Sigmoid colon (tissue), 7 donors: ENCODE measurements at places on chromosomes 4 and X. TPM values are rescaled to one million over a fixed set of nuclear protein-coding genes. Genes with fewer than 3 reads are reported as not detected.
A peak's percentile ranks its signal among the peaks of the same experiment; 100 is the strongest.

- no peak for DNase-seq
- H3K4me1 ChIP-seq: no peaks in the 10 kb centered on the region
- H3K27ac ChIP-seq: no peak overlapping the region
- no peaks in the 10 kb centered on the region for H3K36me3 ChIP-seq
- H3K27me3 ChIP-seq: no peaks in the 10 kb centered on the region
Measured at GRCh38 chrX:77572322-77572721, 125.1 kb downstream of the FGF16 start.

DNA sequence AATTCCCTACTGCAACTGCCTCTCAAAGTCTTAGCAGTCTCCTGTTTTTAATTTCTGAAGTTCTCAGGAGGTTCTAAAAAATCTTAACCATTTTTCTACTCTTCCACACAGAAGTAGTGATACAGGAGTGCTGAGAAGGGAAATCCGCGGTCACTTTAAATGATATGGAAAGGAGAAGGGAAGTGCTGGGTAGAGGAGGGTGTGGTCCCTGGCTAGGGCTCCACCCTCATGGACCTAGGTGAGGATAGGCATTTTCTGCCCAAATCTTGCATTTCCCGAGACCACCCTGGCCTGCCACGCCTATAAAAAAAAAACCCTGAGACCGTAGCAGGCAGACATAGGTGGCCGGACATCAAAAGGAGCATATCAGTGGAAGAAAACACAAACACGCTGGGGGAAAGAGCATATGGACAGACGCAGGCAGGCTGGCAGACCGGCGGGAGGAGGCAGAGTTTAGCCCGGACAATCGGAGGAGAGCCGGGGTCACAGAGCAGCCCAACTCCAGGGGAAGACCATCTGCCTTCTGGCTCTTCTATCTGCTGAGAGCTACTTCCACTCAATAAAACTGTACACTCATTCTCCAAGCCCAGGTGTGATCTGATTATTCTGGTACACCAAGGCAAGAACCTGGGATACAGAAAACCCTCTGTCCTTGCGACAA is 85.7 kb downstream of the POU3F4 start:
- no peaks in the 10 kb centered on the region for H3K27me3 ChIP-seq
- H3K27ac ChIP-seq: no peak overlapping the region
- H3K4me3 ChIP-seq: no peak overlapping the region
- H3K36me3 ChIP-seq: no peaks in the 10 kb centered on the region
- no peaks in the 10 kb centered on the region for H3K4me1 ChIP-seq

DNA sequence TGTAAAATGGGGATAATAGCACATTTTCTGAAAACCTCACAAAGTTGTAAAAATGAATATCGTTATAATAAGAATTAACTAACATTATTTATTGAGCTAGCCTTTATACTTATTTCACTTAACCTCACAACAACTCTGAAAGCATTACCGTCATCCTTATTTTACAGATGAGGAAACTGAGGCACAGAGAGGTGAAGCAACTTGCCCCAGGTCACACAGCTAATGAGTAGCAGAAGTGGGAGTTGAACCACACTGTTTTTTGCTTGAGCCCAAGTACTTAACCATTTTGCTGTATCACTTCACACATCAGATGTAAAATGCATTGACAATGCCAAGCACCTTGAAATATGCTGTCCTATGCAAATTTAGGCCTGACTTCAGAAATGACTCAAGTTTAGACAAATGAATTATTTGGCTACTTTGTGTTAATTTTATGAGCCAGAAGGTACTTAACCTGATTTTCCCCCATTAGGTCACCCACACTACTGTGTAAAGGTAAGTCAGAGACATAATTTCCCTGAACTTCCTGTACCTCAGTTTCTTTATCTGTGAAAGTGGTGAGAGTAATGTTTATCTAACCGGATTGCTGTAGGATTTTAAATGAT is 23.1 kb downstream of the CD40LG start:
- no peaks in the 10 kb centered on the region for H3K4me1 ChIP-seq
- H3K27ac ChIP-seq: no peak overlapping the region
- H3K27me3 ChIP-seq: no peaks in the 10 kb centered on the region
- H3K4me3 ChIP-seq: no peak overlapping the region
- no peak for DNase-seq
- no peaks in the 10 kb centered on the region for H3K36me3 ChIP-seq

- H3K4me1 ChIP-seq: no peaks in the 10 kb centered on the region
- no peak for DNase-seq
- no peak overlapping the region for H3K4me3 ChIP-seq
- no peaks in the 10 kb centered on the region for H3K36me3 ChIP-seq
Measured at GRCh38 chr4:24496597-24496996, 87.8 kb downstream of the DHX15 start.

DNA sequence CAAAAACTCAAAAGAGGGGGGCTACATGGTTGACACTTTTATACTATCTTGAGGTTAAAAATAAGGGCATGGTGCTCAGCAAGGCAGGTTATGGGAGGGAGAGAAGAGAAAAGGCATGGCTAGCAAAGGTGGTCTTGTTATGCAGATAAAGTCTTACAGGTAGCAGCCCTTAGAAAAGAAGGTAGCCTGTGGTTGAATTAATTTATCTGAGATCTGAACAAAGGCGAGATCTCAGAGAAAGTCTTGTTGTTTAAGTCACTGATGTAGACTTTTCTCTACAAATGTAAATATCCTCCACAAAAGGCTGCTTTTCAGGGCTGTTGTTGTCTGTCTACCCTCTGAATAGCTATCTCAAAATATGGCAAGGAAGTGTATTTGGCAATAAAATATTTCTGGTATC is 1250.4 kb downstream of the PCDH18 start:
- no peaks in the 10 kb centered on the region for H3K4me1 ChIP-seq
- no peak overlapping the region for H3K4me3 ChIP-seq
- no peaks in the 10 kb centered on the region for H3K36me3 ChIP-seq
- DNase-seq: no peak
- no peaks in the 10 kb centered on the region for H3K27me3 ChIP-seq
- H3K27ac ChIP-seq: no peak overlapping the region

- no peaks in the 10 kb centered on the region for H3K36me3 ChIP-seq
- no peak overlapping the region for H3K27ac ChIP-seq
Measured at GRCh38 chr4:144294211-144294610, 153.7 kb upstream of the GYPA start.

DNA sequence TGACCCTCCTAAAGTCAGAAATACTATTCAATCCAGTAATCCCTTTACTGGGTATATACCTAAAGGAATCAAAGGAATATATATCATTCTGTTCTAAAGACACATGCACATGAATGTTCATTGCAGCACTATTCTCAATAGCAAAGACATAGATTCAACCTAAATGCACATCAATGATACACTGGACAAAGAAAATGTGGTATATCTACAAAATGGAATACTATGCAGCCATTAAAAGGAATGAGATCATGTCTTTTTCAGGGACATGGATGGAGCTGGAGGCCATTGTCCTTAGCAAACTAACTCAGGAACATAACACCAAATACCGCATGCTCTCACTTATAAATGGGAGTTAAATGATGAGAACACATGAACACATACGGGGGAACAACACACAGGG is 306.0 kb upstream of the EPHA5 start:
- no peaks in the 10 kb centered on the region for H3K27me3 ChIP-seq
- no peak overlapping the region for H3K27ac ChIP-seq
- H3K4me1 ChIP-seq: no peaks in the 10 kb centered on the region
- no peaks in the 10 kb centered on the region for H3K36me3 ChIP-seq

DNA sequence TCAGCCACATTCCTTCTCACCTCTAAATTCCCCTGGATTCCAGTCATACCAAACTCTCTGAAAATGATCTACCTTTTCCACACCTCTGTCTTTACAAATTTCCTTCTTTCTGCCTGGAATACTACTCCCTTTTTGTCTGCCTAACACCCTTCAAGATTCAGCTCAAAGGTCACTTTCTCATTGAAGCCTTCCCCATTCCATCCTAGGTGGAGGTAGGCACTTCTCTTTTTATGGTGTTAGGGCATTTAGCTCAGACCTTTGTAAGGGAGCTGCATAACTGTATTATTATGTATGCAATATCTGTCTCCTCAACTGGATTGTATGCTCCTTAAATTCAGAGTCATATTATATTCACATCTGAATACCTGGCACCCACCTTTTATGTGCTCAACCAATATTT is 137.7 kb downstream of the RCHY1 start:
- no peak for DNase-seq
- no peaks in the 10 kb centered on the region for H3K27me3 ChIP-seq
- no peaks in the 10 kb centered on the region for H3K4me1 ChIP-seq

GRCh38 chr4:153523941-153524386 is 57.8 kb downstream of the TMEM131L start:
- DNase-seq: no peak
- peaks cover 33% of the 10 kb centered on the region for H3K4me1 ChIP-seq
- H3K36me3 ChIP-seq: no peaks in the 10 kb centered on the region
- peak overlapping the region; percentile 42 for H3K27ac ChIP-seq

- no peak overlapping the region for H3K27ac ChIP-seq
- DNase-seq: no peak
- H3K27me3 ChIP-seq: no peaks in the 10 kb centered on the region
- no peaks in the 10 kb centered on the region for H3K36me3 ChIP-seq
Measured at GRCh38 chr4:84401701-84402306, 97.3 kb downstream of the NKX6-1 start.

GRCh38 chr4:1501754-1502500 is 95.7 kb upstream of the NKX1-1 start:
- H3K27me3 ChIP-seq: no peaks in the 10 kb centered on the region
- no peaks in the 10 kb centered on the region for H3K4me1 ChIP-seq
- H3K36me3 ChIP-seq: no peaks in the 10 kb centered on the region
- H3K4me3 ChIP-seq: no peak overlapping the region

GRCh38 chrX:23616361-23616760 is 50.9 kb upstream of the PRDX4 start:
- no peaks in the 10 kb centered on the region for H3K27me3 ChIP-seq
- H3K4me3 ChIP-seq: no peak overlapping the region
- no peak overlapping the region for H3K27ac ChIP-seq
- H3K36me3 ChIP-seq: no peaks in the 10 kb centered on the region

GRCh38 chr4:126544276-126544675 is 1088.5 kb upstream of the INTU start:
- H3K27me3 ChIP-seq: no peaks in the 10 kb centered on the region
- H3K36me3 ChIP-seq: no peaks in the 10 kb centered on the region
- no peaks in the 10 kb centered on the region for H3K4me1 ChIP-seq
- H3K27ac ChIP-seq: no peak overlapping the region
- H3K4me3 ChIP-seq: no peak overlapping the region
- DNase-seq: no peak

DNA sequence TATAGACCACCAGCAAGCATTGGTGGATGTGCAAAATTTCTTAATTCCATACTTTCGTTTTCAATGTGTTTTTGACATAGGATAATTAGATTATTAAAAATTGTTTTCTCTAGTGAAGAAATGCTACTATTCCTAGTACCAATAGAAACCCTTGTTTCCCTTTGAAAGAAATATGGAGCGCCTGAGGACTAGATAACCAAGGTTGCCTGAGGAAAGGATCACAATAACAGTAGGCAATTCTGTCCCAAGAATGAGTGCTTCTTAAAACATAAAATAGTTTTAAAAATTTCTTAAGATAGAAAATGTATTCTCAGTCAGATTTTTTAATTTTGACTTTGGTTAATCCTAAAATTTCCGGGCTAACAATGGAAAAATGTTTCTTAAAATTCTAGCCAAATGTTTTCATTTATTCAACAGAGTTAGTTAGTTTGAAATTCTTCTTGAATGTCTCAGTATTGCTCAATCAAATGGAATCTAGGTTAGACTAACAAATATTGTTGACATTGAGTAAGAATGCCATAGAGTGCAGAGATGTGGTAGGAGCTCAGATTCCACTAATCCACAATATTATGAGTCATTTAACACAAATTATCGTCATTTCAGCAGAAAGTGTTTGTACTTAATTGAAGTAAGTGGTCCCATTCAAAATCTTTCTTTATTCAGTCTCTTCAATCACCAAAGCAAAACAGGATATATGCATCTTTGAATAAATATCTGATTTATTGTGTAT is 666.0 kb downstream of the GRID2 start:
- no peak overlapping the region for H3K4me3 ChIP-seq
- H3K27ac ChIP-seq: no peak overlapping the region
- H3K36me3 ChIP-seq: no peaks in the 10 kb centered on the region
- no peak for DNase-seq

GRCh38 chr4:189204616-189205015 is 736.1 kb upstream of the FRG1 start:
- H3K27me3 ChIP-seq: no peaks in the 10 kb centered on the region
- no peaks in the 10 kb centered on the region for H3K36me3 ChIP-seq
- peaks cover 4% of the 10 kb centered on the region for H3K4me1 ChIP-seq
- no peak overlapping the region for H3K4me3 ChIP-seq

DNA sequence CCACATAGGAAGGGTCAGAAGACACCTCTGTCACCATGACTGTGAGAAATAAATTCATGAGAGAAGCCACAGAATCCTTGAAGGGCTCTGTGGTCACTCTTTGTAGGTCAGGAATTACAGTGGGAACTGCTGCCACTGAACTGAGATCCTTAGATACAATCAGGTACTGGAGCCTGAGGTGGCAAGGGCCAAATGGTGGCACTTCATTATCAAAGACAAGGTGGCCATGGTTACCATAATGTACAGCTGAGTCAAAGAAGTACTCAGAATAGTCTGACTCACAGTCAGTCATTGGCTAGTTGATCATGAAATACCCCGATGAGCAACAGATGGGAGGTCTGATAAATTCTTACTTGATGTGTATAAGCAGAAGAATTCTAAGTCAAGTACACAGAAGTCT is 131.9 kb downstream of the RTL3 start:
- no peak overlapping the region for H3K27ac ChIP-seq
- H3K27me3 ChIP-seq: no peaks in the 10 kb centered on the region
- no peak for DNase-seq

DNA sequence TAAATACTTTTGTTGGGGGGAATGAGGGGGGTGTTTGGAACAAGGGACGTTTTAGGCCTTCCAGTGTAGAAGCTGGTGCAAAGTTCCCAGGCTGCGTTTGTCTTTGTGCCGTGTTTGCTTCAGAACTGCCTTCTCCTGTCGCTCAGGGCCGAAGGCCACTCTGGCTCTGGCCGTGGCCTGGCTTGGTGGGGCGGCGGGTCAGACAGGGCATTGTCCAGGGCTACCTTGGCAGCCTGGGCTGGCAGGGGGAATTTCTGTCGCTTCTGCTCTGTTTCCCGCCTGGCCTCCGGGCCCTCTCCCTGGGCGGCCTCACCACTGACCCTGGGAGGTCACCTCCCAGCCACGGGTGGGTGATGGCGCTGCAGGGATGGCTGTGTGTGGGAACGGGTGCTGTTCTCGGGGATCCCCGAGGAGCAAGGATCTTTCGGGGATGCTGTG is 140.0 kb downstream of the COL4A6 start:
- H3K4me3 ChIP-seq: no peak overlapping the region
- H3K36me3 ChIP-seq: no peaks in the 10 kb centered on the region
- H3K27me3 ChIP-seq: no peaks in the 10 kb centered on the region
- DNase-seq: no peak
- H3K4me1 ChIP-seq: no peaks in the 10 kb centered on the region

- H3K4me3 ChIP-seq: no peak overlapping the region
- no peaks in the 10 kb centered on the region for H3K27me3 ChIP-seq
- no peaks in the 10 kb centered on the region for H3K36me3 ChIP-seq
- peaks cover 25% of the 10 kb centered on the region for H3K4me1 ChIP-seq
- H3K27ac ChIP-seq: no peak overlapping the region
- DNase-seq: no peak
Measured at GRCh38 chr4:155419266-155419665, 42.5 kb upstream of the MAP9 start.

The ENPEP gene
- 0.99 TPM for total RNA-seq

The SPOCK3 gene
- total RNA-seq: 1.8 TPM

The ASB9 gene
- total RNA-seq: 3.0 TPM

The DAPP1 gene
- total RNA-seq: 2.0 TPM

The MAGEE2 gene
- not detected for total RNA-seq

The CDKL2 gene
- total RNA-seq: 11.9 TPM

The PHOX2B gene
- 2.5 TPM for total RNA-seq
